Ovary (tissue), 10 donors: ENCODE measurements at places on chromosomes 13 and 19. TPM values are rescaled to one million over a fixed set of nuclear protein-coding genes. Genes with fewer than 3 reads are reported as not detected.

Gene PLIN5
- polyA plus RNA-seq = 85.0 TPM

Gene KCNC3
- polyA plus RNA-seq = 0.19 TPM

Gene ANGPTL8
- 0.86 TPM for polyA plus RNA-seq

Gene PSG1
- polyA plus RNA-seq = 0.27 TPM

Gene CGB3
- polyA plus RNA-seq = not detected

Gene SAE1
- 47.4 TPM for polyA plus RNA-seq

Gene SACS
- 3.2 TPM for polyA plus RNA-seq

Gene SIGLEC8
- polyA plus RNA-seq = 0.05 TPM

Gene FOSB
- polyA plus RNA-seq = 142 TPM

Gene FFAR2
- 0.32 TPM for polyA plus RNA-seq
